CD4-positive, alpha-beta T cell treated with Interleukin-12 subunit alpha and Interleukin-12 subunit beta, for 1 hour (primary cell): ENCODE measurements at places on chromosomes 2 and 18.
A peak's percentile ranks its signal among the peaks of the same experiment; 100 is the strongest.

DNA sequence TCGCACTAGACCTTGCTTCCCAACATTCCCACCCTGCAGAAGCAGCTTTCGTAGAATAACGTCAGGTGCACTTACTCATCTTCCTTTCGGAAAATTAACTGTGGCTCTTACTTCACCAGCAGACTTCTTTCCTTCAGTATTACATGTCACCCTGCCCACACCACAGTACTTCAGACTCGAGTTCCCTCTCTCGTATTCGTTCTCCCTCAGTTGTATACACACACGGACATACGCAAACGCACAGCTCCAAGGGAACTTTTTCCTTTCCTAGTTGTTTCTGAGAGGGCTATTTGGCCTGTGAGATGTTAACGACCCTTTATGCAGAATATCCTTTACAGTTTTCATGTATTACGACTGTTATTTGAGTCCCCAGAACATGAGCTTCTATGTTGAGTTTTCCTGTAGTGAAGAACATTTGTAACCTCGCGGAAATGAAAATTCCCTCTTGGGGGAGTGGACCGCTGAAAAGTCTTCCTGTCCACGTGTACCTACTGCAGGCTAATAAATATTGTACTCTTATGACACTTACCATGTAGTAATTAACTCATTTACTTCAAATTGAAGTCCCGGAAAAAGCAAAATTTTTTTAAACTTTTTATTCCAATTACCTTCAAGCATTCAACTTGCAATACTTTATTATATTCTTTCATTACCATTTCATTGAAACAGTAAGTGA, 908 bp downstream of the ERLEC1 start:
- no peak for DNase-seq

GRCh38 chr2:222592176-222592575, 63.7 kb downstream of the FARSB start:
- no peak for DNase-seq

DNA sequence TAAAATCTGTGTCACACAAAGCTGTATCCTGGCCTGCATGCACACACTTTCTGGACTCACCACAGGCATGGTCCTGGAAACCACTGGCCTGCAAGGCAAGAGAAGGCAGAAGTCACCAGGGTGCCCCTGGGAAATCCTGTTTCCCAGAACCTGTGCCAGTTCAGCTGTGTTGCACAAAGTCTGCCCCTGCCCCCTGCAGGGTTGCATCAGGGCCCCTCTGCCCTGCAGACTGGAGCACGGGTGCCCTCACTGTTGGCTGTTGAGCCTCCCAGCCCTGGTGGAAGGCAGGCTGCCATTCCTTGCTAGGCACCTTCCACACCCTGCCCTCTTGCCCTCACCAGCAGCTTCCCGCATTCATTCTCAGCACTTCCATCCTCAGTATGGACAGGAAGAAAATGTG, 18.0 kb upstream of the TUBB6 start:
- DNase-seq = no peak

DNA sequence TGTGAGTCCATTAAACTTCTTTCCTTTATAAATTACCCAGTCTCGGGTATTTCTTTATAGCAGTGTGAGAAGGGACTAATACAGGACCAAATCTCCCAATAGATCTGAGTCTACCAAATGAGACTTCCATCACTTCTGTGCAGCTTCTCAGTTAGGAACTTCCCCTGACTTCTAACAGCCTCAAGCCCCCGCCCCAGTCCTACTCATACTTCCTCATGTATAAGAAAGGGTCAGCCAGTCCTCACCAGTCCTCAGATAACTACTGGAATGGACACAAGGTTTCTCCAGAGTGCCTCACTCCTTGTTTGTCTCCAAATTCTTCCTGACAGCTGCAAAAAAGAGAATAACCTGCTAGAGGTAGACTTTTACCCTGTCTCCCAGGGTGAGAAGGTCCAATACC, 19.5 kb downstream of the TTC32 start:
- DNase-seq = no peak

GRCh38 chr2:238466243-238466756, 39.6 kb downstream of the ASB1 start:
- no peak for DNase-seq

- DNase-seq = no peak
Observed at GRCh38 chr2:7736646-7737305, 819.6 kb downstream of the RNF144A start.

DNA sequence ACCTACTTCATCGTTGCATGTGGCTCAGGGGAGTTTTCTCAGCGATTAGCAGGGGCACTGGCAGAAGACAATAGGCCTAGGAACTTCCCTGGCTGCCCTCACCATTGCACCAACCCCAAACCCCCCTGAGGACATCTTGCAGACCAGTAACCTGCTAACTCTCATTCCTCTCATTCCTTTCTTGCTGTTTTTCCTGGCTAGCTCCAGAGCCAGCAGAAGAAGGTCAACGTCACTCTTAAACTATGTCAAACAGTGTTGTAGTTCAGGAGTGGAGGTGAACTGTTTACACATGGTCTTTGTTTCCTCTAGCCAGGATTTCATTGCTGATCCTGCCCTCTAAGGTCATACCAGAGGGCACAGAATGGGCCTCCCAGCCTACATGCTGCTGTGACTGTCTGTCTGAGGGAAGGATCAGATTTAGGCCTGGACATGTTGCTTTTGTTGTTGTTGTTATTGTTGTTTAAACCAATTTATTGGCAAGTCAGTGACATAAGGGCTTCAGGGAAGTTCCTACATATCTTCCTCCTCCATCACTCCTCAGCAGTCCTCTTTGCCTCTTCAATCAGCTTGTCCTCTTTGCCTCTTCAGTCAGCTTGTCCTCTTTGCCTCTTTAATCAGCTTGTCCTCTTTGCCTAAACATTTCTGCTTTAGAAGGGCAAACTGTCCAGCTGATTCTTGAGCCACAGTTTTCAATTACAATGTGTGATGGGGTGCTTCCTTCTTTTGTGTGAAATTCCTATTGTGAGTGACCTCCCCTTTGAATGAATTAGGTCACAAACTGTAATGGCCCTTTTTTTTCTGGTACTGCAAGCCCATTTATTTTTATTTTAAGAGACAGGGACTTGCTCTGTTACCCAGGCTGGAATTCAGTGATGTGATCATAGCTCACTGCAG, 471.9 kb upstream of the TNP1 start:
- no peak for DNase-seq

- DNase-seq = no peak
Observed at GRCh38 chr18:22223254-22223964, 54.0 kb downstream of the GATA6 start.

- no peak for DNase-seq
Observed at GRCh38 chr2:125175415-125175814, 1150.3 kb downstream of the CNTNAP5 start.

DNA sequence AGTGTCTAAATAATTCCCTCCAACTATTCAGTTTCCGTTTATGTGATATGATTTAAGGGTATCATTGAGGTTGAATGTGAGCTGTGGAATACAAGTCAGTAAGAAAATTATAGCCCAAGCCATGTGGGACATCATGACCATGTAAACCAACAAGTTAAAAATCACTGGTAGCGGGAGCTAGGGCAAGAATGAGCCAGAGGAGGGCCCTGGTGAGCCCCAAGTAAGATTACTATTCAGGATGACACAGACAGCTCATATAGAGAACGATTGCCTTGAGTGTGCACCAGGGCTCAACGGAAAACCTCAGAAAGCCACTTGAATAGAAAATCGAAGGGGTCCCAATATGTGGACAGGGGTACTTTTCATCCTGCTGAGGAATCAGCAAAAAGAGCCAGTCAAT, 87.8 kb upstream of the RBMS1 start:
- no peak for DNase-seq

- DNase-seq = no peak
Observed at GRCh38 chr2:29583104-29583503, 338.3 kb downstream of the ALK start.

GRCh38 chr2:136527560-136527959, 237.8 kb upstream of the THSD7B start:
- DNase-seq = no peak

GRCh38 chr2:25044011-25044410, 2.1 kb downstream of the EFR3B start:
- DNase-seq = no peak

DNA sequence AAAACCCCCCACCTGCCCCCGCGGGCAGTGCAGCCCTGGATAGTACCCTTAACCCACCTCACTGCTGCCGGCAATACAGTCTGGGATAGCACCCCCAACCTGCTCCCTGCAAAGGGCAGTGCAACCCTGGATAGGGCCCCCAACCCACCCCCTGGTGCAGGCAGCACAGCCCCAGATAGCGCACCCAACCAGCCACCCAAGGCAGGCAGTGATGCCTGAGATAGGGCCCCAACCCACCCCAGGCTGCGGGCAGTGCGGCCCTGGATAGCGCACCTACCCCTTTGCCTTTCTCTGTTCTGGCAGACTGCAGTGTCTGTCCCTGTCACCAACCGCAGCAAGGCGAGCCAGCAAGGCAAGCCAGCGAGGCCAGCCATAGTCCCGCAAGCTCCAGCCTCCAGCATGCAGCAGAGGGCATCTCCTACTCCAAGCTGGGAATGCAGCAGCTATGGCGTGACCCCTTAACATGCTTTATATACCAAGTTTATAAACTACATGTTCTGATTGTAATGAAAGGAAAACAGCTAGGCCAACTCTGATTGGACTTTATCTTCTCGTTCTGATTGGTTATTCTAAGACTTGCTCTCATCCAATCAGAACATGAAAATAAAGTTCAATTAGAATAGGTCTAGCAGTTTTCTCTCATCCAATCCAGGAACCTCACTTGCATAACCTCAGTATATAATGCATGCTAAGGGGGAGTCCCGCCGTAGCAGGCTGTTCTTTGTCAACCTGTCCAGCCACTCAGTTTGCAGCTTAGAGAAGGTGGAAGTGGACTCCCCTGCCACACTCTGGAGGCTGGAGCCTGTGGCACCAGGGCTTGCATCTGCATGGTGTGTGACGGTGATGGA, 34.1 kb upstream of the ANKRD62 start:
- DNase-seq = no peak

GRCh38 chr2:72035518-72036172, 112.0 kb downstream of the CYP26B1 start:
- DNase-seq = no peak

GRCh38 chr2:121137571-121137970, 147.4 kb downstream of the TFCP2L1 start:
- no peak for DNase-seq

- DNase-seq = no peak
Observed at GRCh38 chr2:14654835-14655282, 22.3 kb downstream of the LRATD1 start.

GRCh38 chr18:10371165-10371564, 83.3 kb upstream of the APCDD1 start:
- DNase-seq = no peak

- DNase-seq = no peak
Observed at GRCh38 chr2:199932312-199932855, 21.3 kb downstream of the C2orf69 start.

GRCh38 chr18:8779251-8779650, 73.9 kb downstream of the MTCL1 start:
- DNase-seq = no peak

- no peak for DNase-seq
Observed at GRCh38 chr2:163347982-163348856, 387.6 kb downstream of the FIGN start.

DNA sequence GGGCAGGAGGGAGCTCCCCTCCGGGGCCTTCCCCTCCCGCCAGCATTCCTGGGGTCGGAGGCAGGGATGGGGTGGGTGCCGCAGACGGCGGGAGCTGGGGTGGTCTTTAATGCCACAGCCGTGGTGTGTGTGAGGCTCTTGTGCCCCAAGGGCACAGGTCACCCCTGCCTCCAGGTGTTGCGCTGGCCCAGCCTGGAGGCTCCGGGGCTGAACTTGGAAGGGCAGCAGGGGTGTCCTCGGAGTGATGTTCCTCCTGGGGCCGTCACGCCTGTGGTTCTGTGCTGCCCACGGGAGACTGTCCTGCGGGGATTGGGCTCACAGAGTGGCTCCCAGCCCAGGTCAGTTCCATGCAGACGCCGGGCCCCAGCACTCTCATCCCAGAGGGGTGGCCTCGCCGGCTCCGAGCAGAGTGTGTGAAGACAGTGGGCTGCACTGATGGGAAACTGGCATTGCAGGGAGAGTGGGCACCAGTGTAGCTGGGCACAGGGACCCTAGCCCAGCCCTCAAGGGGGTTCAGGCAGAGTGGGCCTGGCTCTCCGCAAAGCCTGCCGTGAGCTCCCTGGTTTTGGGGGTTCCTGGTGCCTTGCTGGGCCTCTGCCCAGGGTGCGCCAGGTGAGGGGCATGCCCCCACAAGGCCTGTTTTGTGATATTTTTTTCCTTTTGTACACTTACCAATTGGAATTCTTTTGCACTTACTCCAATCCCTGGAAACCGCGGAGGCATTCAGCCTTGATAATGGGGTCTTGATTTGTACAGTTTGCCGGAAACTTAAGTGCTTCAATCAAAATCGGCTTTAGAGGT, 56.7 kb downstream of the NFATC1 start:
- DNase-seq = no peak

DNA sequence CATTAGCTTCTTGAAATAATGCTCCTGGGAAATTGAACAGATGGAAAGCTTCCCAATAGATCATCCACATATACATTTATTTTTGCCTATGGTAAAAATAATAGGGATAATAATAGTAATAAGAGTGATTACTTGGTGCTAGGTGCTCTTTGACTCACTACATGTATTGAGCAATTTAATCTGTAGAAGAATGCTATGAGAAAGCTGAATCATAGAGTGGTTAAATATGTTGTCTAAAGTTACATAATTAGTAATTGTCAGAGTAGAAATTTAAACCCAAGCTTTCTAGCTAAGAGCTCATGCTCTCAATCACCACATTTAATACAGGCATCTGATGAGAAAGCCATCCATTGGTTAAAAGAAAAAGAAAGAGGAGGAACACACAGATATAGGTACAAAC, 590.5 kb upstream of the SLC8A1 start:
- DNase-seq = no peak

- DNase-seq = peak; percentile 51
Observed at GRCh38 chr2:171247741-171248662, 87.3 kb upstream of the TLK1 start.

DNA sequence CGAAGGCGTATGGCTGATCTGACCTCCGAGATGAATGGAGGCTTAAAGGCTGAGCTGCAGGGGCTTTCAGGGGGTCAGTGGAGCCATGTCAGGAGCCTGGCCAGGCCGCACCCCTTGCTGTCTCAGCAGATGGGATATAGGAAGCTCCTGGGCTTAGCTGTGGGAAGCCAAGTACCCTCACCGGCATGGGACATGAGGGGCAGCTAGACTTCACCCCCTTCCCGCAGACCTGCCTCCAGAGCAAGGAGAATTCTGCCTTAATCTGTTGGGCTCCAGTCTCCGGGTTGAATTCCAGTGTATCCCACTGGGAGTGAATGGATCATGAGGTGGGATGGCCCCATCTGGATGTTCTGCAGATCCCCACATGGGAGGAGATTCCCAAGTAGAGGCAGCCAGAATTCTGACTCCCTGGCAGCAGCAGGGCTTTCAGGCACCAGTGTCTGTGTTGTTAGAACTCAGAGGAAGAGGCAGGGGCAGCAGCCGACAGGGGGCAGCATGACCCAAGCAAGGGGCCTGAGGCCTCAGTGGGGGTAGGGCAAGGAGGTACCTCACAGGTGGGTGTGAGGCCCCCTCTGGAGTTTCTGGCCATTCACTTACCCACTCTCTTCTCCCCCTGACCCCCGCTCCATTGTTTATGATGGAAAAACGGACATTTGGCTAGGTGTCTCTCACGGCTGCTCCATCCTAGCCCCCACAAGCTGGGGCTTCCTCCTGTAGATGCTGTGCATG, 19.1 kb downstream of the CAPG start:
- DNase-seq = peak; percentile 72
